Large intestine (tissue), 12 donors: ENCODE measurements at places on chromosomes 16 and 17. TPM values are rescaled to one million over a fixed set of nuclear protein-coding genes. Genes with fewer than 3 reads are reported as not detected.
A peak's percentile ranks its signal among the peaks of the same experiment; 100 is the strongest.

DNA sequence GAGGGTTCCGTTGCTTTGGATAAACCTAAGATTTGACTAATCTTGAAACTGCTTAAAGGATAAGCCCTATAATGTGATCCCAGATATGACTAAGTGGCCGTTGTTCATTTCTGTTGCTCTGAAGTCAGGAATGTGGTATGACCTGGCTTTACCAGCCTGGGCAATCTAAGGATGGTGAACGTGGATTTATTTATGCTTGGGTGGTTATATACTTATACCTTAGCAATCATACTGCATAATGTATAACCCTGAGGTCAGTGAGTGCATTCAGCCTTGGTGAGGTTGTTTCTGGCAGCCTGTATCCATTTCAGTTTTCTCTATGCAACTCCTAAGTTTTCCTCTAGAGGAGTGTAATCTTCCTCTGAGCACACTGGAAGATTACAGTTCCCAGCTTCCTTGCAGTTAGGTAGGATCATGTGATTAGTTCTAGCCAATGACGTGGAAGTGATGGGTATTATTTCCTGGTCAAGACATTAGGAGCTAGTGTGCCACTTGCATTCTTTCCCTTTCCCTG is 41.9 kb downstream of the FTO start:
- no peak for DNase-seq
- H3K36me3 ChIP-seq: no peaks in the 10 kb centered on the region
- no peaks in the 10 kb centered on the region for H3K27me3 ChIP-seq

- H3K27me3 ChIP-seq: peaks cover 4% of the 10 kb centered on the region
- no peaks in the 10 kb centered on the region for H3K36me3 ChIP-seq
- H3K4me3 ChIP-seq: peak within 1 kb of the TSS; percentile 49
- peak; percentile 90 for DNase-seq
- H3K4me1 ChIP-seq: peaks cover 36% of the 10 kb centered on the region
Observed at GRCh38 chr17:74736513-74737298, at the start of gene RAB37. Gene RAB37 (plus strand): TSS chr17:74737256. CDS start chr17:74737273, 17 bp downstream.

GRCh38 chr16:4904108-4904941 is 32.6 kb downstream of the PPL start:
- no peak overlapping the region for H3K27ac ChIP-seq
- H3K4me1 ChIP-seq: no peaks in the 10 kb centered on the region
- H3K4me3 ChIP-seq: no peak overlapping the region
- H3K36me3 ChIP-seq: peaks cover 27% of the 10 kb centered on the region
- no peaks in the 10 kb centered on the region for H3K27me3 ChIP-seq

- H3K27me3 ChIP-seq: peaks cover 2% of the 10 kb centered on the region
- peaks cover 32% of the 10 kb centered on the region for H3K4me1 ChIP-seq
- H3K27ac ChIP-seq: no peak overlapping the region
- no peaks in the 10 kb centered on the region for H3K36me3 ChIP-seq
Observed at GRCh38 chr17:81097943-81098308, 63.0 kb downstream of the BAIAP2 start.

GRCh38 chr16:81487301-81487720 is 42.7 kb downstream of the CMIP start:
- no peak for DNase-seq
- H3K4me3 ChIP-seq: no peak overlapping the region
- H3K36me3 ChIP-seq: peaks cover 8% of the 10 kb centered on the region
- peaks cover 20% of the 10 kb centered on the region for H3K4me1 ChIP-seq
- H3K27ac ChIP-seq: no peak overlapping the region
- H3K27me3 ChIP-seq: no peaks in the 10 kb centered on the region

- no peak overlapping the region for H3K27ac ChIP-seq
- peak overlapping the region; percentile 73 for H3K4me3 ChIP-seq
- no peak for DNase-seq
- no peaks in the 10 kb centered on the region for H3K27me3 ChIP-seq
- H3K4me1 ChIP-seq: peaks cover 17% of the 10 kb centered on the region
Observed at GRCh38 chr17:30379903-30380381, 1.2 kb downstream of the CPD start.

GRCh38 chr17:46039592-46040186 is 40.6 kb downstream of the STH start:
- DNase-seq: no peak
- no peaks in the 10 kb centered on the region for H3K27me3 ChIP-seq
- H3K4me3 ChIP-seq: no peak overlapping the region
- peaks cover 29% of the 10 kb centered on the region for H3K4me1 ChIP-seq

DNA sequence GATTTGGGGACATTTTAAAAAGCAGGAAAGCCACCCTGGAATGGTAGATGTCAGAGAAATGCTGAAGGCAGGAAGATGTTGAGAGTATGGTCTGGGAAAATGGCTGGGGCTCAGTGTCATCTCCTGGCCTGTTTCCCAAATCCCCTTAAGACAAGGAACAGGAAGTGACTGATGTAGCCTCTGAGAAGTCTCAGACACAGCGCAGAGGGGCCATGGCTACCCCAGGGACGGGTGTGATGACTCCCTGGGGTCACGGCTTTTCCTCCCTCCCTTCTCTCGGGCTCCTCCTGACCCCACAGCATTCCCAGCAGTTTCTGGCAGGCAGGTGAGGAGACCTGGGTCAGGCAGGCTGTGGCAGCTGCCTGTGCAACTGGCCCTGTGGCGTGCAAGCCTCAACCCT is 45.4 kb downstream of the RAP1GAP2 start:
- no peaks in the 10 kb centered on the region for H3K36me3 ChIP-seq
- H3K4me3 ChIP-seq: no peak overlapping the region
- peaks cover 7% of the 10 kb centered on the region for H3K4me1 ChIP-seq
- H3K27me3 ChIP-seq: no peaks in the 10 kb centered on the region

GRCh38 chr16:54346041-54346440 is 59.5 kb upstream of the IRX3 start:
- H3K4me3 ChIP-seq: no peak overlapping the region
- peaks cover 12% of the 10 kb centered on the region for H3K4me1 ChIP-seq
- no peak overlapping the region for H3K27ac ChIP-seq

DNA sequence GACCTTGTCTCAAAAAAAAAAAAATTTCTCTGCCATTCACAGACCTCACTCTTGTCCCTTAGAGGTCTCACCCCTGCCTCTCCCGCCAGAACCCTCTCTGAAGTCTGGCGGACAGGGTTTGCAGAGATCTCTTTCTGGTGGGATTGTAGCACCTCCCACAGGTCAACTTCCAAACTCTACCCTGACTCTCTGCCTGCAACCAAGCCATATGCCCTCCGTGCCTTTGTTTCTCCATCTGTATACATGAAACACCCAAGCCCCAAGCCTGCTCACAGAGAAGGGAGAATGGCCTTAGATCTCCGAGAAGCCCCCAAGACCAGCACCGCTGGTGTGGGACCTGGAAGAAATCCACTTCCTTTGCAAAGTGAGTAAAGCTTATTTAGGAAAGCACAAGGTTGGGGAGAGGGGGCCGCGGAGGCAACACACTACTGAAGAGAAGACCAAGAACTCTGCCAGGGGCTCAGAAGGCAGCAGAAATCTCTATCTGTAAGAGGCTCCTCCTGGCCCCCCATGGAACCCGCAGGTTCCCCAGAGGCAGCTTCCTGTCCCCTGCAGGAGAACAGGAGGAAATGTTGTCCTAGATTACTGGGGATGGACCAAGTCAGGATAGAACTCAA is 219.9 kb downstream of the C16orf78 start:
- no peaks in the 10 kb centered on the region for H3K4me1 ChIP-seq
- no peaks in the 10 kb centered on the region for H3K36me3 ChIP-seq
- no peak overlapping the region for H3K27ac ChIP-seq

DNA sequence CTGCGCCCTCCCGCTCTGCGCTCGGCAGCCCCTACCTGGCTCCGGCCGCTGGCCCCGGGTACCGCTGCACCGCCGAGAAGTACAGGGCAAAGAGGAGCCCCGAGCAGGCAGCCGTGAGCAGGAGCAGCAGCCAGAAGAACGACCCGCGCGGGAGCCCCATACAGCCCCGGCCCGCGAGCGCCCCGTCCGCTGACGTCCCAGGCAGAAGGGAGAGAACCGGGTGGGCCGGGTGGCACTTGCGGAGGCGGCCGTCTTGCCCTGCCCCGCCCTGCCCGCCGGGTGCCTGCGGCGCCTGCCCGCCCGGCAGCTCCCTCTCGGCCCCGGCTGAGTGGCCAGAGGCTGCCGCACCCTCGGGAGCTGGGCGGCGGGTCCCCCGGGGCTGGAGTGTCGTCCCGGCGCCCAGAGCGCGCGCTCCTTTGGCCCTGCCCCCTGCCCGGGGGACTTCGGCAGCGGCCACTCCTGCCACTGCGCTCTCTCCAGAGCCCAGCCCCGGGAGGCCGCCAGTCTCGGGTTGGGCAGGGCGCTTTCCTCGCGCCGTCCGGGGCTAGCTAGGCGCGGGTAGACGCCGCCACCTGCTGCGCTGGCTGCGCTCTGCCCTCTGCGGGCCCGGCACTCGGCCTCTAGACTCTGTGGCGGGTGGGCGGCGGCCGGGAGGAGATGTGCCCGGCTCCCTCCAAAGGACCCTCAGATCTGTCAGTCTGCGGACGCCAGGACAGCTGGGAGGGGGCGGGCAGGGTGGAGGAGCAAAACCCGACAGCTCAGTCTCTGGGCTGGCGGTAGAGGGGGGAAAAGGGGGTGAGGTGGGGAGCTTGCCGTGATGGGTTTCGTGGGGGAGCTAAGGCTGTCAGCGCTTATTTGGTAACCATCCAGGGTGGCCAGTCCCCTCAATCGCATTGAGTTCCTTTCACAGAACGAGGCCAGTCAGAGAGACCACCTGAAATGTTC is at the start of gene ST6GALNAC2:
Gene ST6GALNAC2, minus strand, starts transcription at position 212 of the 945 bp plus-strand sequence. Its CDS starts 52 bp downstream, at position 160.
- no peak within 1 kb of the TSS for H3K27ac ChIP-seq
- peaks cover 59% of the 10 kb centered on the region for H3K27me3 ChIP-seq
- no peaks in the 10 kb centered on the region for H3K36me3 ChIP-seq

GRCh38 chr17:6393351-6393952 is 41.5 kb downstream of the AIPL1 start:
- no peak overlapping the region for H3K27ac ChIP-seq
- peaks cover 11% of the 10 kb centered on the region for H3K27me3 ChIP-seq
- H3K4me3 ChIP-seq: no peak overlapping the region
- H3K36me3 ChIP-seq: no peaks in the 10 kb centered on the region
- no peak for DNase-seq
- H3K4me1 ChIP-seq: no peaks in the 10 kb centered on the region

DNA sequence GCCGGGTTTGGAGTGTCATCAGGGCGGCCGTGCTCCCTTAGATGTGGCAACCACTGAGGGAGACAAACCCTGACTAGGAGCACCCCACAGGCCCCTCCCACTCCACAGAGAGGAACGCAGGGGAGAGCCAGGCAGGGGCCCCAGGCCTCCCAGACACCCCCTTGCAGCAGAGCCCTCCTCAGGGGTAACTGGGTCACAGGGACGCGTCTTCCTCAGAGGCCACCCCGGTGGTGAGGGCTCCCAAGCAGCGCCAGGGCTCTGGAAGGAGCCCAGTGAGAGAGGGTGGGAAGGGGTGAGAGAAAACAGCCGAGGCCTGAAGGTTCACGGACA is 11.4 kb downstream of the FSCN2 start:
- peaks cover 44% of the 10 kb centered on the region for H3K36me3 ChIP-seq
- H3K27ac ChIP-seq: no peak overlapping the region
- H3K4me3 ChIP-seq: no peak overlapping the region
- H3K27me3 ChIP-seq: peaks cover 21% of the 10 kb centered on the region

DNA sequence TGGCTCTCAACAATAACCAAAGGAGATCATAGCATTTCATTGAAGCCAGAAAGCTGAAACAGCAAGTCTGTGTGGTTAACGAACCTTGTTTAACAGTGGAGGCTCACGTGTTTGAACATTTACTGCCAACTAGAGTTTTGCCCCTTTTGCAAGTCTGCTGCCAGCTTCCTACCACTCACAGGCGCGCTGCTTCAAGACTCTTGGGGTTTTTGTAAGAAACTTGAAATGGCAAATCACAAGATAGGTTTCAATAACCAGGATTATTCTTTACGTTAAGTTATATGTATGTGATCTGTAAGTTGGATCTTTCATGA is 1.2 kb downstream of the SNTB2 start:
- no peaks in the 10 kb centered on the region for H3K27me3 ChIP-seq

DNA sequence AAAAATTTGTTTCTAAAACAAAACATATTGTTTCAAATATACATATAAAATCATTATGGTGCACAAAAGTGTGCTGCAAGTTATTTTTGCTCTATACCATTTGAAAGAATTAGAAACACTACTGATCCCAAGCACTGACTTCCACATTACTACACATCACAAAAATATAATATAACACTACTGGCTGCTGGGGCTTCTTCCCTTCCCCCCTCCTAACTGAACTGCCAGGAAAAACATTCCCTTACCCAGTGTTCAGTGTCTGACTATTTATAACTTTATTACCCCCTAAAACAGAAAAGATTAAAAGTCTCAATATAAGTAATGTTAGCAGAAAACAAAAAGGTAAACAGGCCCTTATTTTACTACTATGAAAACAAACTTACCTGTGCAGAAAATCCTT is 36.9 kb downstream of the GPATCH8 start:
- no peak overlapping the region for H3K27ac ChIP-seq
- no peaks in the 10 kb centered on the region for H3K4me1 ChIP-seq
- DNase-seq: no peak
- no peaks in the 10 kb centered on the region for H3K27me3 ChIP-seq
- H3K36me3 ChIP-seq: peaks cover 16% of the 10 kb centered on the region

GRCh38 chr17:78433013-78433727 is 54.7 kb downstream of the PGS1 start:
- H3K4me1 ChIP-seq: no peaks in the 10 kb centered on the region
- DNase-seq: no peak
- peaks cover 8% of the 10 kb centered on the region for H3K36me3 ChIP-seq
- no peak overlapping the region for H3K27ac ChIP-seq
- H3K27me3 ChIP-seq: peaks cover 5% of the 10 kb centered on the region

- no peak overlapping the region for H3K4me3 ChIP-seq
- peak overlapping the region; percentile 92 for H3K27ac ChIP-seq
- no peaks in the 10 kb centered on the region for H3K27me3 ChIP-seq
- no peaks in the 10 kb centered on the region for H3K36me3 ChIP-seq
Observed at GRCh38 chr17:17028059-17028877, 14.0 kb upstream of the MPRIP start.

DNA sequence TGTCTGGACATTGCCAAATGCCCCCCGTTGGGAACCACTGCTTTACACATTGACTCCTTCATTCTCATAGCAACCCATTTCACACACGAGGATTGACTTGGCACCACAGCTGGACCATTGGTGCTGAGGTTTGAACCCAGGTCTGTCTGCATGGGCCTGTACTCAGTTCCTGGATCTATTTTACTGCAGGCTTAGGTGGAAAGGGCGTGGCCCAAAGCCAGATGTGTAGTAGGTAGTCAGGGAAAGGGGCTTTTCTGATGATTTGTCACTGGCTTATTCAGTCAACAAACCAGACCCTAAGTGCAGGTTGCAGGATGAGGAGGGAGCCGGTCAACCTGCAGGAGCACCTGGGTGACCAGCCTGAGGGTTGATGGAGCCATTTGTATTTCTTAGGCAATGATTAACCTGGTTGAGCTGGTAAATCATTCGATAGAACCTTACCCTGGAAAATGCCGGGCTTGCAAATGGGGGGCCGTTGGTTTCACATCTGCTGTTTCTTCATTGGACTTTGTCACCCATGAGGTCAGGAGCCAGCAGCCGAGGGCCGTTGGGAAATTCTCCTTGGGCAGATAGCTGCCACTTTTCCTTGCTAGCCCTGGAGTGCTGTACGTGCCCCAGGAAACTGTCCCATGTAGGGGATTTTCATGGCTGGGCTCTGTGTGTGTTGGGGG is 104.4 kb downstream of the CMIP start:
- no peak overlapping the region for H3K4me3 ChIP-seq
- H3K27ac ChIP-seq: peak overlapping the region; percentile 94
- no peaks in the 10 kb centered on the region for H3K27me3 ChIP-seq
- peak; percentile 98 for DNase-seq

PYDC1 gene
- 0.19 TPM for polyA plus RNA-seq

NETO2 gene
- 2.6 TPM for polyA plus RNA-seq

FOXF1 gene
- 22.3 TPM for polyA plus RNA-seq

UBE2Z gene
- 75.5 TPM for polyA plus RNA-seq

AKAP1 gene
- 78.8 TPM for polyA plus RNA-seq
